ENCODE measurements at places on chromosomes 6 and 20. TPM values are rescaled to one million over a fixed set of nuclear protein-coding genes. Genes with fewer than 3 reads are reported as not detected.

GRCh38 chr6:16805243-16805950, 44.1 kb upstream of the ATXN1 start:
- no peak for DNase-seq

Gene PLG
- total RNA-seq: 0.32 TPM

Gene C20orf144
- 0.27 TPM for total RNA-seq

Gene RIPPLY2
- total RNA-seq: not detected

Gene CST4
- total RNA-seq: not detected
